ENCODE measurements at places on chromosomes 3 and 15. TPM values are rescaled to one million over a fixed set of nuclear protein-coding genes. Genes with fewer than 3 reads are reported as not detected.

The LZTFL1 gene
- total RNA-seq: 16.2 TPM

The LIPH gene
- under 0.01 TPM for total RNA-seq

The GABRR3 gene
- total RNA-seq: not detected

The HRH1 gene
- 30.6 TPM for total RNA-seq

- peak; percentile 11 for DNase-seq
Observed at GRCh38 chr15:37791693-37792092, 142.7 kb upstream of the TMCO5A start.

GRCh38 chr15:90674476-90674875 lies 42.7 kb upstream of the BLM start:
- peak; percentile 22 for DNase-seq

- peak; percentile 41 for DNase-seq
Observed at GRCh38 chr3:129121016-129121791, 400 bp downstream of the RAB43 start.

DNA sequence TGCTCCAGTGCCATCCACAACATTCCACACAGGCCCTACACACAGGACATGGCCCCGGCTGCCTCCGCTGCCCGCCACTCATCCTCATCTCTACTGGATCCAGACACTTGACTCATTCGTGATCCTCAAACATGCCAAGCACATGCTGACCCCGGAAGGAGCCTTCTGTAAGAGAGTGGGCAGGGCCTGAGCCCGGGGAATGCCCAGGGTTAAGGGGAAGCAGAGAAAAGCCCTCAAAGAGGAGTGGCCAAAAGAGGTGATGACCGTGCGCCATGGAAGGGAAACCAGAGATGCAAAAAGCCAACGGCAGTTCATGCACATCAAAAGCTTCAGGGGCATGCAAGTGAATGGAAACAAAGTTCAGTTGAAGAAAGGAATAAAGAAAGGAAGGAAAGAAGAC lies 46.1 kb downstream of the RFTN1 start:
- no peak for DNase-seq

DNA sequence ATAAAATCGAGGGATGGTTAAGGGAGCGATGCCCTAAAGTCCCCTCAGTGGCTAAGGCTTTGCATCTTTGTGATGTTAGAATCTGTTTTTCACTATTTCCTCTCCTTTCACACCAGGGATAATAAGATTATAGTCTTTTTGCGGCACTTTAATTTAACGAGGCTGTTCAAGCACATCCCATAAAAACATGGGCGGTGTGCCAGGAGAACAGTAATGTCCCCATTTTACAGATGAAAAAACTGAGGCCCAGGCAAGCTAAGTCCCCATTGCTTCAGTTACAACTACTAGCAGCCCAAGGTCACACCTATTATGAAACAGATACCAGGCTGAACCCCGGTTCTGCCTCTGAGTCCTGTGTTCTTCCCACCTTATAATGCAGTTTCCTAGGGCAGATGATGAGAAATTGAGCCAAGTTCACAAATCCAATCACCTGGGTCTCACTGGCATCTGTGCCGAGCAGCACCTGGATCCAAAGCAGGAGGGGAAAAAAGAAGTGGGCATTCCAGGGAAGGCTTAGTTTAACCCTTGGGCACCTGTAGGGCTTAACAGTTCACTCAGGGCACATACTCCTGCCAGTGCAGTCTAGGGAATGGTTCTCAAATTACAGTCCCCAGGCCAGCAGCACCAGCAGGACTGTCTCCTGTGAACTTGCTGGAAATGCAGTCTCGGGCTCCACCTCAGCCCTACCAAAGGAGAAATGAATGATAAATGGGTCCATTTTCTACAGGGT lies 169.3 kb downstream of the RAB11A start:
- DNase-seq: no peak

DNA sequence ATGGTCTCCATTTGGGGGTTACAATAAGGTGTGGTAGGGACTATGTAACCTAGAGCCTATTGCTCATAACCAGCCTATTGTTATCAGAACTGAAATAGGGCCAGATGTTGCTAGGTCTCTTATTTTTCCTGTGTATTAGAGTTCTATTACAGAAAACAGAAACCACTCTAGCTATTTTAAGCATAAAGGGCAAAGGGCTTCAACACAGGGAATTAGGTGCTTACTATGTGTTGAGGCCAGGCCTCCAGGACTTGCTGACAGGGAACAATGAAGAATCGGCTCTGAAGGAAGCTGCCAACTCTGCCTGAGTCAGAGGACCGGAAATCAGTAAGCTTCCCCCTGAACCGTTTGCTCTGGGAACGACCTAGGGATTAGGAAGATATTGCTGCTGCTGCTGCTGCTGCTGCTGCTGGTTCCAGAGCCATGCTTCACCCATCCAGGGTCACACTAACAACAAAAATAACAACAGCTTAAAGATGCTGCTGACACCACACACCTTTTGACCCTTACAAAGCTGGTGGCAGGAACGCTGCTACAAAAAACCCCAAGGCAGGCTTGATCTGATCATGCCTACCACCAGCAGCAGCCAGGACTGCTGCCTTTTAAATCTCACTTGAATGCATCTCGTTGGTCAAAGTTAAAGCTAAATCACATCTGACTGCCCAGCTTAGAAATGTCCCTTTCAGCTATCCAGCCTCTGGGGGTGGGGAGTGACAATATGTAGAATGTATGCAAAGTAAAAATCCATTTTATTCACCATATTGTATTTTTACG lies 276.9 kb upstream of the IL12A start:
- DNase-seq: peak; percentile 80

DNA sequence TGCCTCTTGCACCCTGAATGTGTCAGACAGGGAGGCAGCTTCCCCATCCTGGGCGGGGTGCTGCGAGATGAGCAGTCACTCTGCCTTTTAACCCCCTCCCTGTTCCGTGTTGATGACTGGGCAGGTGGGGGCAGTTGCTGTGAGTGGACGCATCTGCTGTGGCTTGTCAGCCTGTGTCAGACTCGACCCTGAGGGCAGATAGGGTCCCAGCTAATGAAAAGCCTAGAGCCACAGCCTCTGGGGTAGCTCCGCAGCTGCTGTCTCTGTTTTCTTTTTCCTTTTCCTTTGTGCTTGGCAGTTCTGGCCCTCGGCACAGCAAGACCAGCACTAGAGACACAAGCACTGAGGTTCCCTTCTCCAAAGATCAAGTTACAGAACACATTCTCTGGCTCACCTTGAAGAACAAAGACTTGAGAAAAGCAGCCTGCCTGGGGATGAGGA lies 43.0 kb upstream of the GLCE start:
- DNase-seq: no peak

Measured in fibroblast of lung (primary cell).